ENCODE measurements at places on chromosomes 7 and 10.

GRCh38 chr7:5484921-5485320, 61.3 kb upstream of the TNRC18 start:
- DNase-seq = no peak

- DNase-seq = no peak
Observed at GRCh38 chr10:49389361-49389933, 6.4 kb downstream of the DRGX start.

- DNase-seq = no peak
Observed at GRCh38 chr7:51226916-51227535, 89.6 kb downstream of the COBL start.

DNA sequence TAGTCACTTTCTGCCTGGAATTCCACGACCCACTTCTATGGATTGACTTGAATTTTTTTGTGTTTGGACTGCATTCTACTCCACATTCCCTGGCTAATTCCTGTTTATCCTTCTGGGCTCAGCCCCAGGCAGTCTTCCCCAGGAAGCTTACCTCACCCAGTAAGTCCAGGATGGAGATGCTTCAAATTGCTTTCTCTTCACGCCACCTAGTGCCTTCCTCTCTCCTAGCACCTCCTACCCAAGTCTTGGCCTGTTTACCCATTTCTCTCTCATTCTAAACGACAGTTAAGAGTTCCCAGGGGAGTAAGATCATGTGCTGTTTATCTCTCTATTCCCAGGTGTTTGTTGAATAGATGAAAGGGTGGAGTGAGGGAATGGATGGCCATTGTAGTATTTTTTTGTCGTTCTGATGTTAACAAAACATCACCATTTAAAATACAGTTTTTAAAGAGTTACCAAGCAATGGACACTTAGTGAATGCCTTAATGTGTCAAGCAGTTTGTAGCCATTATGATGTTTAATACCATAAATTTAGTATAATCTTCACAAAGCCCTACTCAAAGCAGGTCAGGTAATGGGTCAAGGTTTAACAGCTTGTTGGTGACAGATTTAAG, 45.5 kb upstream of the TARP start:
- peak; percentile 29 for DNase-seq

GRCh38 chr7:141073173-141073640, 657 bp upstream of the TMEM178B start:
- DNase-seq = no peak

- DNase-seq = peak; percentile 37
Observed at GRCh38 chr10:63120554-63120953, 12.6 kb upstream of the NRBF2 start.

DNA sequence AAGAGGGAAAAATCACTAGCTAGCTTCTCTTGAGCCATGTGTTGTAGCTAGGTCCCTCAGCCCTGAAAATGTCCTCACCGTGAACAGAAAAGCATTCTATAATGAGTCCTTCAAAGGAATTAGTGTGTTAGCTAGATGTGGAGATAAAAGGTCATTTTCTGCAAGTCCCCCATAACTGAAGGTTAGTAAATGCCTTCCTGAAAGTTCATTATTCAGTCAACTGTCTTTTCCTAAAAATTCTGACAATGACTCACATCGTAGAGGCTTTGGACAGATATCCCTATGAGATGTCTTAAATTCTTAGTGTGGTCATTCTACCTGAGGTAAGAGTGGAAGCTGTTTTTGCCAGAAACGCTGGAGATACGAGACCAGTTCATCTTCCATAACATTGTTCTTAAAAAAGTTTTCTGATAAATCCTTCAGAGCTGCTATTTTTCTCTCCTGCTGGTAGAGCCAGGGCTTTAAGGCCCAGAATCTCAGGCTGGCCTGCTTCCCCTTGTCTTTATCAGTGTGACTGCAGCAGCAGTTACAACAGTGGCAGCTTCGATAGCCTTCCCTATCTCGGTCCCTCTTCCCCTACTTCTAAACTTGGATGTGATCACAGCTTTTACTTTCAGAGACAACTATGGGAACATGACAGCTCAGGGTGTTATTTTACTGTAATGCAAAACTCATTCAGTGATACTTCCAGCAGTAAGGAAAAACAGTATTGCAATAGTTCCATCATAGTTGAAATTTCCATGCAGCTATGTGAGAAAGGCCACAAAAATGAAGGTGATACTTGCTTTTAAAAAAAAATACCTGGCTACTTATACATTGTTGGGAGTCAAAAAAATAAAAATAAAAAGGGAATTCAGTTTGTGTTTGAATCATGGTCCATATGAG, 37.3 kb upstream of the PRKAR2B start:
- no peak for DNase-seq

DNA sequence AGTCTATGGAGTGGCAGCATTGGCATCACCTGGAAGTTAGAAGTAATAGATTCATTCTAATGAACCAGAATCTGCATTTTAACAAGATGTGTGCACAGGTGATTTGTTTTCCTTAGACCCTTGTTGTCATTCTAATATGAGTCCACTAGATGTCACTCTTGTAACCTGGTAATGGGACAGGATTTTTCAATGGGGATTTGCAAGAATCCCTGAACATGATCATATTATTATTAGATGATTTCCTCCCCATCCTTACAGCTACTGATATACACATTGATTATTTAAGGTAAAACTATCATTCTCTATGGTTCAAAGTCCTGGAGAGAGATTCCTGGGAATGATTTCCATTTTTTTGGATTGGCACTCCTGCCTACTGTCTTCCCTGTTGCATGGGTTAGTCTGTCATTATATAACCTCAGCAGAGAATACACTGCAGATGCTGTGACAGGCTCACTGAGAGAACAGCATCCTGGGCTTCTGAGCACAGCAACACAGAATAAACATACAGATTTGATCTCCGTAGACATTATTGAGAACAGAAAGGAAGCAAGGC, 194.9 kb downstream of the SUGCT start:
- no peak for DNase-seq

GRCh38 chr10:112383325-112383724, 9.4 kb downstream of the ACSL5 start:
- DNase-seq = no peak

- peak; percentile 50 for DNase-seq
Observed at GRCh38 chr7:91634485-91635177, 245.9 kb downstream of the MTERF1 start.

- no peak for DNase-seq
Observed at GRCh38 chr7:104272767-104273384, 55.5 kb upstream of the LHFPL3 start.

GRCh38 chr7:7517754-7518153, 17.9 kb downstream of the COL28A1 start:
- no peak for DNase-seq

DNA sequence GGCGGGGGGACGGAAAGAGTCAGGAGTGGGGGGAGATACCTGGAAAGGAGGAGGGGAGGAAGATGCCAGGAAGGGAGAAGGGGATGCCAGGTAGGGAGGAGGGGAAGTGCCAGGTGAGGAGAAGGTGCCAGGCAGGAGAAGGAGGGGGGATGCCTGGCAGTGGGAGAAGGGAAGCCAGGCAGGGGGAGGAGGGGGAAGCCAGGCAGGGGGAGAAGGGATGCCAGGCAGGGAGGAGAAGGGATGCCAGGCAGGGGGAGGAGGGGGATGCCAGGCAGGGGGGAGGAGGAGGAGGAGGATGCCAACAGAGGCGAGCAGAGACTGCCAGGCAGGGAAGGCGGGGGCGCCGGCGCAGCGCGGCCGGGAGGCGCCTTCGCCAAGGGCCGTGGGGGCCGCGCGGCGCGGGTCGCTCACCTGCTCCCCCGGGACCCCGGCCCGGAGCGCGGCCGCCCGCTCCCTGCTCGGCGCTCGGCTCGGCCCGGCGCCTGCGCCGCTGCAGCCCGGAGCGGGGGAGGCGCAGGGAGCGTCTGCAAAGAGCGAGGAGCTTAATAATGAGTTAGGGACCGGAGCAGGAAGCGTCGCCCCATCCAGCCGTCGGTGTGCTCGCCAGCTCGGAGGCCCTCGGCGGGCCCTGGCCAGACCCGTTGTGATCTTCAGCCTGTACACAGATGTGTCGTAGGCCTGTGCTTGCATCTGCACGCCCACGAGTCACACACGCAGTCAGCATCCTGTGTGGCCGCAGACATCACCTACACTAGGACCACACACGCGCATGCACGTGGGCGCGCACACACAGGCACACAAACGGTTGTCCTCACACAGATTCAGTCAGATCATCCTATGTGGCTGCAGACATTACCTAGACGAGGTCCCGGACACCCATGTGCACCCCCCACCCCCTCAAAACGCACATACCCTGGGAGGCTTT, 28.4 kb upstream of the SMARCD3 start:
- DNase-seq = peak; percentile 6

DNA sequence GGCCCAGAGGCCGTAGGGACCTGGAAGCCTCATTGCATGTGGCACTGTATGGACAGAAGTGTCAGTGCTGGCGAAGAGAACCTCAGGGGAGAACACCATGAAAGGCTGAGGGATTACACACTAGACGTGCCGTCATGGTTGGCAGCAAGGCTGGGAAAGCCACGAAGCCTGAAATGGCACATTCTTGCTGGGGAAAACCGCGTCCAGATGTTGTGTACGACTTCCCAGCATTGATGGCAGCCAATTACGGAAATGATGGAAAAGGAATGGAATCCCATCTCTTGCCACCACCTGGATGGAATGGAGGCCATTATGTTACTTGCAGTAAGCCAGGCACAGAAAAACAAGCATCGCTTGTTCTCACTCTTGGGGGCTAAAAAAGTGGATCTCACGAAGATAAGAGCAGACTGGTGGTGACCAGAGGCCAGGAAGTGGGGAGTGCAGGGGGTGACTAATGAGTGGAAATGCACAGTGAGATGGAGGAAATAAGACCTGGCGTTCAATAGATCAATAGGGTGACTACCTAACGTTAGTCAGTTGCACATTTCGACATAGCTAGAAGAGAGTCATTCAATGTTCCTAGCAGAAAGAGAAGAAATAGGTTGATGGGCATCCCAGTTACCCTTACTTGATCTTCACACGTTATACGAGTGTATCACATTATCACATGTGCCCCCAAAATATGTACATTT, 14.6 kb upstream of the PWWP2B start:
- DNase-seq = no peak

- no peak for DNase-seq
Observed at GRCh38 chr7:46139079-46139478, 218.0 kb upstream of the IGFBP3 start.

DNA sequence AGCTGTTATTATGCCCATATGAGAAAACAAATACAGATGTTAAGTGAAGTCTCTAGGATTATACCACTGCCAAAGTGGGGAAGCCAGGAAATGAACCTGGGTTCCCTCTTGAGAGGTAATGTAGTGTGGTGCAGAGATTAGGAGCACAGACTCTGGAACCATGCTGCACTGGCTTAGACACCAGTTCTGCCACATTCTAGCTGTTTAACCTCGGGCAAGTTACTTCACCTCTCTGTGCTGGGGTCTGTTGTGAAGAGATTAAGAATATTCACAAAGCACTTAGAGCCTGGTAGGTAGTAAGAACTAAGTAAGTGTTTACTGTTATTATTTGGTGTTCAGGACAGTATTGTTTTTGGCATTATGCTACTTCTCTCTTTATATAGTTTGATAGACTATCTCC, 41.9 kb downstream of the PDE6C start:
- DNase-seq = no peak

- no peak for DNase-seq
Observed at GRCh38 chr7:97078023-97078969, 39.2 kb upstream of the SDHAF3 start.

DNA sequence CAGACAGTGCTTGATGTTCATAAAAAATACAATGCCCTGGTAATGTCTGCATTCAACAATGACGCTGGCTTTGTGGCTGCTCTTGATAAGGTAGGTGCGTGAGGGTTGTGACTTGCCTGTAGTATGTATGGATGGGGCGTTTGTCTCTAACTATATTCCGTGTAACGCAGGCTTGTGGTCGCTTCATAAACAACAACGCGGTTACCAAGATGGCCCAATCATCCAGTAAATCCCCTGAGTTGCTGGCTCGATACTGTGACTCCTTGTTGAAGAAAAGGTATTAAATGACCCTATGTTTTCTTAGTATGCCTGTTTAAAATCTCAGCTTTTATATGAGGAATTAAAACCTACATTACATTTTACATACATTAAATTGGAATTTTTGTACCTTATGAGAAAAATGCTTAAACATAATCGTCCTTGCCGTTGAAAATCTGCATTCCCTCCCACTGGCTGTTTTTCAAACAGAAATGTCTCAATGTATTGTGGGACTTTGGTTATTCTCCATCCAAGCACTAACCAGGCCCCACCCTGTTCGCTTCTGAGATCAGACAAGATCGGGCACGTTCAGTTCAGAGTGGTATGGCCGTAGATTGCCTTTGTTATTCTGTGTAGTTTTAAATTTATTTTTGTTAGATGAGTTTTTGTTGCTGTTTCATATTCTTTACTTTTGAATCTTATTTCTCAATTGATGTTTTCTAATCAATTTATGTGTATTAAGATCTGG, 85.3 kb downstream of the CUL1 start:
- no peak for DNase-seq

- DNase-seq = no peak
Observed at GRCh38 chr7:115060095-115060870, 138.4 kb downstream of the MDFIC start.

DNA sequence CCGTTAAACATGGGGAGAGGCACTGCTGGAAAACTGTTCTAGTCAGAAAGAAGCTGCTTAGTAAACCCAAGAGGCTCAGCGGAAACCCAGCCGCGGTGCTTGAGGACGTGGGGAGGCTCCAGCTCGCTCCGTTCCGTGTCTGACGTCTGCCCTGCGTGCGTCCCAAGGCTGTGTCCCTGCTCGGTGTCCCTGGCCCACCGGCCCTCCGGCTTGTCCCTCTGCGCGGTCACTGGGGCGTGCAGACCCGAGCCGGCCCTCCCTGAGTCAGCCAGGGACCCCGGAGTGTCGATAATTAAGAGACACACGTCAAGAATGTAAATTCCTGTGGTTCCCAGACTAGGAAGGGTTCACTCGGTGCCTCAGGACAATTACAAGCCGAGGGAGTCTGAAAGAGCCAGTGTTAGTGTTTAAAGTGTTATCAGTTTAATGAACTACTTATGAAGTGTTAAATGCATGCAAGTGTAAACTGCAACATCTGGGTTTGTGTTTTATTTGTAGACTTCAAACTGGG, 98.9 kb downstream of the WDR11 start:
- DNase-seq = no peak

DNA sequence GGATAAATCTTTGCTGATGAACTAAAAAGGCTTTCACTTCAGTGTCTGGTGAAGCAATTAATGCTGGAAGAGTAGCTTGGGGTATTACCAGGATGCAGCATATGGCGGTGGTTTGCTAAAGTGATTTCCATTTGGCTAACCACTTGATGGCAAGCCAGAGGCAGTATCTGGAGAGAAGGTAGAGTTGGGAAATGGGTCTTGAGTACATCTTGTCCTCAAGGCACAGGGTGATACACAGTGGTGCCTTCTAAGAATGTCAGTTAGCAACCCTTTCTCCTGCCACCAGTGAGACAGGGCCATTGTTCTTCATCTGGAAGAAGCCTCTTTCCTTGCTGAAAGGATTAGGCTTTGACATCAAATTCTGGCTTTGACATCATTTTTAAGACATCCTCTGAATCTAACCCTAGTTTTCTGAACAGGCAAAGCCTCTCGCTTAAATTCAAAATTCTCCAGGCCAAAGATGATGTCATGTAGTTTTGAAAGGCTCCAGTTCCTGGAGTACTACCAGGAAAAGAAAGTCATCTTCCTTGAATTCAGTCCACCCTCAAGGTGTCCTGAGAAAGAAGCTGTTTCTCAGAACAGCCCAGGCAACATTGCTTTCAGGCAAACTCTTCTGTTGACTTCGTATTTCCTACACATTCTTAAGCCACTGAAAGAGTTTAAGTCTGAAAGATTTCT, 162.4 kb downstream of the ARID5B start:
- DNase-seq = no peak

GRCh38 chr10:3887885-3888476, 103.0 kb upstream of the KLF6 start:
- no peak for DNase-seq
